ENCODE measurements at places on chromosomes 4 and X.

- DNase-seq, result no peak
Observed at GRCh38 chr4:182937268-182938204, 20.4 kb upstream of the DCTD start.

GRCh38 chr4:77525538-77525937 is 80.1 kb upstream of the CXCL13 start:
- DNase-seq, result no peak

GRCh38 chr4:46389301-46389775 is 590 bp downstream of the GABRA2 start:
- DNase-seq, result peak; percentile 68

DNA sequence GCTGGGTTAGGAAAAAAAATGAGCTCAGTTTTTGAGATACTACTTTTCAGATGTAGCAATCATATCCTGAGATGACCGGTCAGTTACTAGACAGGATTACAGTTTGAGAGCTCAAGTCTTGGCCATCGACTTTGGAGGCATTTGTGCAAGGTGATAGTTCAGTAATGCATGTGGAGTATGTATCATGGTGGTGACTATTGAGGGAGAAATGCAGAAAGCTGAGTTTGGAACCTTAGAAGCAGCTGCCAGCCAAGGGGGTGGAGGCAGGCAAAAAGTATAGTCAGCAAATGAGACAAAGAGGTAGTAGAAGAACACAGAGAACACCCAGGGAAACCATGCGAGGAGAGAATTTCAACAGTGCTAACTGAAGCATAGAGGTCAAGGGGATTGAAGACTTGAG is 48.7 kb upstream of the SLC4A4 start:
- DNase-seq, result no peak

GRCh38 chr4:26766141-26766540 is 94.5 kb upstream of the STIM2 start:
- DNase-seq, result no peak

DNA sequence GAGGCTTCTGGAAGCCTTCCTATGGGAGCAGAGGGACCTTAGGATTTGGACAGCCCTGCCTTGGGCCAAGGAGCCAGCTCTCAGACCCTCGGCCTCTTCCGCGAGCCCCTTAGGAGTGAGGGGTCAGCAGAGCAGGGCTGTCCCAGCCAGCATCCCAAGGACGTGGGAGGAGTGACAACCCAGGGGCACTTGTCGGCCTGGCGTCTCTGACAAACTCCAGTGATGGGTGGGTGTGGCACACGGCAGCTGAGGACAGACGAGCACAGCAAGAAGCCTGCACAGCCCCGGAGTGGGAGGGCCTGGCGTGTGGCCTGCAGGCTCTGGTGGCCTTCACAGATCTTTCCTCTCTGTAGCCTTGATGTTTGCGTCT is 11.6 kb upstream of the TNIP2 start:
- no peak for DNase-seq

DNA sequence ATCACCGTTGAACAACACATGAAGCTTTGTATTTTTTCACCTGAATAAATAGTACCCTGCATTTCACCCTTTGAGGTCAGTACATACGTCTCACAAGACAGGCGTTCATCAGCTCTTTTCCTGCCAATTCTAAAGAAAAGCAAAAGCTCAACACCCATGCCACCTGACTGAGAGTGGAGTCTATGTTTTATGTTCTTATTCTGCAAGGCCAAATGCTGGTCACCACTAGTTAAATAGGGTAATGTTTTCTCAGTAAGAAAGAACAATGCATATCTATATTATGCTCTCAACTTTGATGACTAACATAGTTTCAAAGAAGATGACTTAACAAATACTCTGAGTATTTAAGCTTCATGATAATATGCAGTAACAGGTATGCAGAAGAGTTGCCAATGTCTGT is 336.3 kb upstream of the BMP3 start:
- no peak for DNase-seq

- no peak for DNase-seq
Observed at GRCh38 chrX:46588263-46588662, 14.7 kb downstream of the CHST7 start.

GRCh38 chr4:173185847-173186510 is 17.4 kb downstream of the GALNT7 start:
- DNase-seq, result no peak

- no peak for DNase-seq
Observed at GRCh38 chrX:37776283-37776986, 3.4 kb upstream of the CYBB start.

DNA sequence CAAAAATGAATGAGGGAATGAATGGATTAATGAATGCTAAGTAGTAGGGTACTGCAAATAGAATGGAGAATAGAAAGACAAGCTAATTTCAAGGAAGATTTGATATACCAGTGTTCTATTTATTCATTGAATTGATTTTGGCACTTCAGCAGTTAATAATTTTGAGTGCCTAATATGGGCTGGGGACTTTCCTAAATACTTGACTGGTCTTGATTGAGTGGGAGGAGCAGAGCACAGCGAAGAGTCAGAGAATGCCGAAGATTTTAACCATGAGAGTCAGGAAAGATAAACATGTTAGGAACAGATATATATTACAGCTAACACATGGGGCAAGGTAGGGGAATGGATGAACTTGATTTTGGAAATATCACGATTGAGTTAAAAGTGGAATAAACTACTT is 10.6 kb downstream of the IL15 start:
- DNase-seq, result no peak

- no peak for DNase-seq
Observed at GRCh38 chrX:69020316-69020715, 144.9 kb downstream of the PJA1 start.

DNA sequence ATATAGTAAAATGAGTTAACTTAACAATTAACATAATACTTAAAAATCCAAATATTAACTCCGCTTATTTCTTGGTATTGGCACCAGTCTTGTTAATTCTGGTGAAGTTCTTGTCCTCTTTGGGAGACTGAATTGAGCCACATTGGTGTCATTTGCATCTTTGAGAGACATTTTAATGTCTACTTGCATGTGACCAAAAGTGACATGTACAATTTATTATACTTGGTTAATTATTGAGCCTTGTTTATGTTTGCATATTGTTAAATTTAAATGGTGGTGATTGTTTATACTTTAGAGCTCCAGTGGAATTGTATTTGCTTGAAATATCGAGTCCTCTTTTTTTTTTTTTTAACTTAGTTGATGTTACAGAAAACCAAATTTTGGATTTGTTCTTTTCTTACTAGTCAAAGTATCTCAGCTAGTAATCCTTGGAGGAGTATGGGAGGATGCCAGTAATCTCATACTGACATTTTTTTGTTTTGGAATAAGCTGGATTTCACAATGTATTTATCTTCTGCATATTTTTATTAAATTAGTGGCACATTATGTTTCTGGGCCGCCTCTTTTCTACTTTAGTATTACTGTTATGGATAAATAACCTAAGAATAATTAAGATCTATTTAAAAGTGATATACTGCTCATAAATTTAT is 3.9 kb downstream of the SPCS3 start:
- no peak for DNase-seq

GRCh38 chrX:65990702-65991101 is 49.2 kb downstream of the VSIG4 start:
- DNase-seq, result no peak

- DNase-seq, result no peak
Observed at GRCh38 chr4:104408878-104409277, 85.8 kb downstream of the CXXC4 start.

DNA sequence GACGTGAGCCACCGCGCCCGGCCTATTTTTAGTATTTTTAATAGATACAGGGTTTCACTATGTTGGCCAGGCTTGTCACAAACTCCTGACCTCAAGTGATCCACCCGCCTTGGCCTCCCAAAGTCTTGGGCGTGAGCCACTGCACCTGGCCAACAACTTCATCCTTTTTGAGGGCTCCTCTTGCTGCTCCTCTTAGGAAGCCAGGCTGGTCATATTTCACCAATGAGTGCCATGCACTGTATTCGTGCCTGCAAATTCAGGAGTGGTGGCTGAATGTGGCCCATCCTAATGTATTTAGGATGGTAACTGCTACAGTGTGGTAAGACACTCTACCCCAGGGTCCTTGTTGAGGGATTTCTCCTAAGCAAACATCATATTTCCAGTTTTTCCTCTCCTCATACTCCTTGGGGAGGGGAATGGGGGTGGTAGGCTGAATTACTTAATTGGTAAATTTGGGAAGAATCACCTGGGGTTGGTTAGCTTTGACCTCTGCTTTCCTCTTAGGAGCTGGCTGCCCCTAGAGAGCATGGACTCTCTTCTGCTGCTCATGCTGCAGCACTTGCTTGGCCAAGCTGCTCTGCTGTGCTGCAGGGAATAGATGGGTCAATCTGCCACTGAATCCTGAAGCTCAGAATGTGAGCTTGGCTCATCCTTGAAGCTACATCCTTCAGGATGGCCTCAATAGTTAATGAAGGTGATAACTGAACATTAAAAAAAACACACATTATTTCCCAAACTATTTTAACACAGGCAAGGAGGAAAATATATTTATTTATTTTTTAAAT is 167.4 kb downstream of the HS3ST1 start:
- no peak for DNase-seq

DNA sequence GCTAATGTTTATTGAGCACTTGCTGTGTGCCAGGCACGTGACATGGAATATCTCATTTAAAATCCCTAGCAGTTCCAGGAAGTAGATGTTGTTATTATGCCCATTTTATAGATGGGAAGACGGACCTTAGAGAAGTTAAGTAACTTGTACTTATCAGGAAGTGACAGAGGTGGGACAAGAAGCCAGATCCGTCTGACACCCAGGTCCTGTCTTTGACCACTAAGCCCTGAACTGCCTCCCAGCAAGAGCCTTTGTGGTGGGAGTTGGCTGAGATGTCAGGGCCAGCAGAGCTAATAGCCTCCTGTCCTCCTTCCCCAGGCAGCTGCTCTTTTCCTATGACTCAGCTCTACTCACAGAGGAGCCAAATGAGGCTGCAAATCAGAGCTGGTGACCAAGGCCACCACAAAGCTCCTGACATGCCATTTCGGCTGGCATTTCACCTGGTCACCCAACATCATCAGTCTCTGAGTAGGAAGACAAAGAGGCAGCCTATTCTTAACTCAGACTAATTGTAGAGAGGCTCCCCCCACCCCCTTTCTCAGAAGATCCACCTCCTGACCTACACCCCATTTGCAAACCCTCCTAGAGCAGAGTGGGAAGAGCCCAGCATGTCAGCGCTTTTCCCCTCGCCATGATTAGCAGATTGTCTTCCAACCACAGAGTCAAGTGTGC is 175.1 kb upstream of the KIT start:
- DNase-seq, result no peak

Data from neural progenitor cell (in vitro differentiated cells).